CD14-positive monocyte (primary cell): ENCODE measurements at places on chromosomes 6 and 20.

- DNase-seq, result no peak
Observed at GRCh38 chr6:20271818-20272217, 59.5 kb upstream of the MBOAT1 start.

- DNase-seq, result no peak
Observed at GRCh38 chr6:140041571-140042332, 667.3 kb upstream of the CITED2 start.

DNA sequence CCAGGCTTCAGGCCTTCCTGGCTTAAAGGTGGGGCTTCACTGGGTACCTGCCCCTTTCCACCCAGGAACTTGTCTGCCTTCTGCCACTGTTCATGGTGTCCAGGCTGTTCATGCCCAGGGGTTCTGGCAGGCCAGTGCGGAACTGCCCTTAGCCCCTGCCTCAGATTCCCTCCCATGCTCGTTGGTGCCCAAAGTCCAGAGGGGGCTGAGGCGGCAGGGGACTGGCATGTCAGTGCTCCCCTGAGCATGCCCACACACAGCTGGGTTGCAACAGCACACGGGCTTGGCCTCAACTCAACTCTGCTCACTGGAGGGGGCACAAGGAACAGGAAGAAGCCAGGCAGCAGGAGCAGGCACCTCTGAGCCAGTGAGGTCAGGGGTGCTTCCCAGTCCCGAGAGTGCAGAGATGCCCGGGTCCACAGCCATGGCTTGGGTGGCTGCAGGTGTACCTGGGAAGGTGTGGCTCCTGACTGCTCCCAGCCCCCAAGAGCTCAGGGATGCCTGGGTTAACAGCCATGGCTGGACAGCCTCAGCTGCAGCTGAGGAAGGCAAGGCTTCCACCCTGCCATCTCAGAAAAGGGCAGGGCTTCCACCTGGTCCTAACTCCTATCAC lies 845.9 kb downstream of the EYS start:
- DNase-seq, result no peak

DNA sequence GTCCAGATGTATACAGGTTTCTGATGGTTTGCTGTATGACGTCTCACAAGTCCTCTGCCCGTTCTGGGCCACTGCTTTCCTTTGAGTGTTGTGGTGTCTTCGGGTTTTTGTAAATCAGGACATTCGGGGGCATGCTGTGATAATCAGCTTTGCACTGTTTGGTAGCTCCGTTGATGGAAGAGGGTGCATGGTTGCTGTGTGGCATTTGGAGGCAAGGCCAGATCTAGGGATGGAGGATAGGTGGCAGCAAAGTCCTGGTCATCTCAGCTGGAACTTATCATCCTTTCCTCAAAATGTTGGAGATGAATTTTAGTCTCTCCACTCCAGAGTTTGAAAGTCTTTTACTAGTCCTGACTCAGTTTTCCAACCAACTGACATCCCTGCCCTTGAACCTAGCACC lies 91.0 kb downstream of the SCP2D1 start:
- no peak for DNase-seq

GRCh38 chr20:6654513-6655252 lies 112.8 kb upstream of the BMP2 start:
- DNase-seq, result no peak

DNA sequence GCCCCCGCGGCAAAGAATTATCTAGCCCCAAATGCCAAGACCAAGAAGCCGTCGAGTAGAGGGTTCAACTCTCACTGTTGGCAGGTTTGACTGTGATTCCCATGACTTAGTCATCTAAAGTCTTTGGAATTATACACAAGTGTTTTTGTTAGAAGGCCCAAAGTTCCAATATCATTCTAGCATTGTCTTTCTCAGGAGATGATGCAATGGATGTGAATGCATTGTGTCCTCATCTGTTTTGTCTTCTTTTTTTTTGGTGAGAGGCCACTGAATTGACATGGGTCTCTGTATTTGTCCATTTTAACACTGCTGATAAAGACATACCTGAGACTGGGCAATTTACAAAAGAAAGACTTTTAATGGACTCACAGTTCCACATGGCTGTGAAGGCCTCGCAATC lies 290.5 kb upstream of the ZFP64 start:
- no peak for DNase-seq
